ENCODE measurements at places on chromosomes 5 and 9.

GRCh38 chr5:128782446-128782845, 182.8 kb upstream of the SLC27A6 start:
- DNase-seq: peak; percentile 81

DNA sequence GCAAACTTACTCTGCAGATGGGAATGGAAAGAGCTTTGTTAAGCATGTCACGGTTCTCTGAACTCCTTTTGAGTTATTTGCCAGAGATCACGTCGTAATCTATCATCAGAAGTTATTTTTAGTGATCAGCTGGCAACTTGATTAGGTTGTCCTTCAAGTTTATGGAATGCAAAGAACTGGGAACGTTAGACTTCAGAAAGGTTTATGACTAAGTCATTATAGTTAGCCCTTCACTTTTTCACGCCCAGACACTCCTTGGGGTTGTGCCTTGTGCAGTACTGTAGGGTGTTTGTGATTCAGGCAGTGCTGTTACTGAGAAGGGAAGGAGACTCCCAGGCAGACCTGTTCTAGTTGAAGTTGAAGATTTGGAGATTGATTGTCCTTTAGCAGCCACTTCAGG, 26.8 kb upstream of the PHF2 start:
- DNase-seq: no peak

DNA sequence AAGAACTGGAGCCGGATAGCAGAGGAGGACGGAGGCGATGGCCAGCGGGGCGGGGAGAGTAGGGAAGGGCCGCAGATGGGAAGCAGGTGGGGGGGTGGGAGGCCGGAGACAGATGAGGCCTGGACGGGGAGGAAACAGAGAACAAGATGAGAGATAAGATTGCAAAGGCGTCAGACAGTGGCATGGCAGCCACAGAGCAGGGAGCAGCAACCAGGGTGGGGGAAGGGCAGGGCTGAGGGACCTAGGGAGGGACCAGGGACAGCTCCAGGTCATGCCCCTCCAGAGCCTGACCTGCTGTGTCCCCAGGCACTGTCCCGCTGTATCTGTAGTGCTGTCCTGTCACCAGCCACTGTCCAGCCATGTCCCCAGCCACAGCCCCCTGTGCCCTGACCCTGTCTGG, 49.6 kb upstream of the LMX1B start:
- DNase-seq: no peak

DNA sequence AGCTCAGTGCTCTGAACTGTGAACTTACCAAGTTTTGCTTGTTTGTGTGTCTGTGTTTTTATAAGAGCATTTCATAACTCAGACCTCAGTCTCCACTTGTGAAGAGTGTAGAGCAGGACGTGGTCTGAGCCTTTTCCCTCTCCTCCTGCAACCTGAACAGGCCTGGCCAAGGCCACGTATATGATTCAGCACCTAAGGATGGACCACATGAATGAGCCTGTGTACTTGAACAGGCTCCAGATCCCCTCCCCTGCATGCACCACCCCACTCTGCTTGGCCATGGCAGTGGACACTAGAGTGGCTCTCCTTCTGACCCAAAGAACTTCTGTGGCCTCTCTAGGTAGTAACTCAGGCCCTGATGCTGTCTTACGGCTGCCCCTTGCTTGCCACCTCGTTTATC, 125.9 kb upstream of the FSTL4 start:
- DNase-seq: no peak

DNA sequence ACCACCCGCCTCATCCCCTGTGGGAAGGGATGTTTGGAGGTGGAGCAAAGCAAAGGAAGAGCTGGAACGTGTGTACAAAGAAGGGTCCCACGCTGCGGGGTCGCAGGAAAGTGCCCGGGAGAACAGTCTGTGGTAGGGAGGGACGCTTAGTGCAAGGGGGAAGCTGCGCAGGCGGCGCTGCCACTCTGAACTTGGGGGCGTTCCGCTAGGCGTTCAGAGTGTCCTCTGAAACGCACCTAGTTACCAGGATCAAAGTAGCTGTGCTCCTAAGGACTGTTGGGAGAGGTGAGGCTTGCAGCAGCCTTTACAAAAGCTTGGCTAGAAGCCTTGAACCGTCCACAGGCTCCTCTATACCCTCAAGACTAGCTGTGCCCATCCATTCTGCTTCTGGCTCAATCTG, 29.3 kb upstream of the PDE8B start:
- no peak for DNase-seq

- DNase-seq: no peak
Measured at GRCh38 chr5:133373121-133373870, 239.0 kb downstream of the FSTL4 start.

DNA sequence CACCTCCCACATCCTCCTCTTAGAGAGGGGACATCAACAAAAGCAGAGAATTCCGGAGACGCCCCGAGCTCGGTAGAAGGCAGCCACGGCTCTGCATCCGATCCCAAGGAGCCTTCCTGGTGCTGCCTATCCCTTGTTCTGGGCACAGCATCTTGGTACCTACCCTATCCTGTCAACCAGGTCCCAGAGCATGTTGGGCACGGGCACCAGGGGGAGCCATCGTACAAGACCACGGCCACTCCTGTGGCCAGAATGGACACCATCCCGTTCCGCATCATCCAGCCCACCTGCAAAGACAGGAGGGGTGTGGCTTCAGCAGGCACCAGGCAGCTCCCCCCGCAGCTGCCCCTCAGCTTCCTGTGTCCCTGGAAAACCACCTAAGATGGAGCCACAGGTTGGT, 62.7 kb upstream of the ZNF354A start:
- DNase-seq: no peak

DNA sequence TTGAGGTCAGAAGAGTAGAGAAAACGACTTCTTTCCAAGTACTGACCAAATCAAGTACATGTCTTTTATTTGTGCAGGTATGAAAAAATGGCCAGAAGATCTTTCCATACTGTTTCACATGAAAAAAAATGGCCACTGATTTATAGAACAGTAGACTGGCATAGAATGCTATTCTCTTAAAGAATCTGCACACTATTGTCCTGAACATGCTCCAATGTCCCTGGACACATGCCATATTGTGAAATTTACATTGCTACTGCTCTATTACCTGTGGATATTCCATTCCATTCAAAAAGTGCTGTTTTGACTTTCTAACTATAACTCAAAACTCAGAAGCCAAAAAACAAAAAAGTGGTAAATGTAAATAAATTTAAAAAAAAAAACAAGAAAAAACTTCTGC, 60.6 kb downstream of the FBXL17 start:
- DNase-seq: no peak

DNA sequence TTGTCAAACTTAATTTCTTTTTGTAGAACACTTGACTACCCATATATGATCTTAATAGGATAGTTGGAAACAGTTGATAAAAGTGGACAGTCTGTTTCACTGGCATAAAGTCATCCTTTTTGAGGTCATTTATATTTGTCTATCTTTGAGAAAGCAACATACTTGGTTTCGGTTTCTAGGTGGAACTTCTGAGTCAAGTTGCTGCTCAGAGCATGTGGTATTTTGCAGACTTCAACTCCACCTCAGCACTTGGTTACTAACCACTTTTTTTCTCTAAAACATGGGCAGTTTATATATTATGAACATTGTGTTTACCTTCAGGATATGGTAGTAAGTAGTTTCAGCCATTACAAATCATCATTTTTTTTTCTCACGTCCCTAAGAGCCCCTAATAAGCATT, 1749.0 kb upstream of the C9orf72 start:
- DNase-seq: peak; percentile 41

GRCh38 chr9:132142924-132143323, 18.9 kb upstream of the NTNG2 start:
- DNase-seq: no peak

DNA sequence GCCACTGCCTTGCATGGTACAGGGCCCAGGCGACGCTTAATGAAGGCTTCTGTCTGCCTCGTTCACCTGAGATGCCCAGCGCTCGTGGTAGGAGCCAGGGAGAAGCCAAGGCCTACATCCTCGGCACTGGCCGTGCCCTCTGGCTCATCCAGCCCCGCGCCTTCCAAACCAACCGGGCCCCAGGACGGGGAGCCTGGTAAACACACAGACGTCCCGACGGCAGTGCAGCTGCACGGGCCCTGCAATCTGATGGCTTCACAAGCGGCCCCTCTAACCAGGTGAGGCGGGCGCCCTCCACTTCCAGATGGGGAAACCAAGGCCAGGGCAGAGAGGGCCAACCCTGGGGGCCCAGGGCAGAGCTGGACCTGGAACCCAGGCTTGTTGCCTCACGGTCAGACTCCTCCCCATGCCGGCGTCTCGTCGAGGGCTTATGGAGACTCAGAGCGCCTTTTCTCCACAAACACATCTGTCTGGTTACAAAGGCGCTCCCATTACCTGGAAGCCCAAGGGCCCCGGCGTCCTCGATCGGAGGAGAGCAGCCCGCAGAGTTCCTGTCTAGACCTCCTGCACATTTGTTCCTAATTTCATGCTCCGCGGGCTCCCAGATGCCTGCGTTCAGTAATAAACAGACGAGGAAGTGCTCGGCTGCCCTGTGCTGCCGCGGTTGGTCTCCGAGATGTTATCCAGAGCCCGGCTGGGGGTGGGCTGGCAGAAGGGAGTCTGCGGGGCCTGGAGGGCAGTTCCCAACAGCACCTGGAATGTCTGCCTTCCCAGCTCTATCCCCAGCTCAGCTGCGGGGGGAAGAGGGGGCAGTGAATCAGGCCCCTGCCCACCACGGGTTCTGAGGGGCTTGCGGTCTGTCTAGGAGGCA, 23.5 kb downstream of the FAM163B start:
- DNase-seq: no peak

DNA sequence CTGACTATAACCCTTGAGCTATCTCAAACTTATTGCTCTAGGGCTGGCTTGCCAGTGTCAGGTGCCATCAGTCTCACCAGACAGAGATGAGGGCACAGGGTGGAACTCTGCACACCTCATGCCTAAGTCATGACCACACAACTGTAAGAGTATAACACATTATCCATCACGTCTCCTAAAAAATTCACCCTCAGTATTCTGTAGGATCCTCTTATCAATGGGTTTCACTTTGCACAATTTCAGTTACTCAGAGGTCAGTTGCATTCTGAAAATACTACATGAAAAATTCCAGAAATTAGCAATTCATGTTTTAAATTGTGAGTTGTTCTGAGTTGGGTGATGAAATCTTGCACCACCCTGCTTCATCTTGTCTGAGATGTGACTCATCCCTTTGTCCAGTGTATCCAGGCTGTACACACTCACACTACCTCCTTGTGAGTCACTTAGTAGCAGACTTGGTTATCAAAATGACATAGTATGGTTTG, 690.9 kb upstream of the CDH18 start:
- peak; percentile 74 for DNase-seq

DNA sequence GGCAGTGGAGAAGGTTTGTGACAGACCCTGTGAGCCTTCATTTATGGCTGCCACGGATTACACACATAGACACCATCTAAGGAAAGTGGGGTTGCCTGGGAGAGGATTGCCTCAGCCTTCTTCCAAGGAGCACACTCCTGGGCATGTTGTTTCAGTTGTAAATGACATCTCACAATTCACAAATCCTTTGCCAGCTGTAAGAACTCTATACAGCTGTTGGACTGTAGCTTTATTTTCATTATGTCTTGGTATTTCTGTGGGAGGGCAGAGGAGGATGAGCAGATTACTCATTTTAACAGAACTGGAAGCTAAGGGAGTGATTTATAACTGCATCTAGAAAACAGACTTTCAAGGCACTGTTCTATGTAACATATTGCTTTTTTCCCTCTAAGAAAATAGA, 25.6 kb downstream of the MELK start:
- DNase-seq: no peak

DNA sequence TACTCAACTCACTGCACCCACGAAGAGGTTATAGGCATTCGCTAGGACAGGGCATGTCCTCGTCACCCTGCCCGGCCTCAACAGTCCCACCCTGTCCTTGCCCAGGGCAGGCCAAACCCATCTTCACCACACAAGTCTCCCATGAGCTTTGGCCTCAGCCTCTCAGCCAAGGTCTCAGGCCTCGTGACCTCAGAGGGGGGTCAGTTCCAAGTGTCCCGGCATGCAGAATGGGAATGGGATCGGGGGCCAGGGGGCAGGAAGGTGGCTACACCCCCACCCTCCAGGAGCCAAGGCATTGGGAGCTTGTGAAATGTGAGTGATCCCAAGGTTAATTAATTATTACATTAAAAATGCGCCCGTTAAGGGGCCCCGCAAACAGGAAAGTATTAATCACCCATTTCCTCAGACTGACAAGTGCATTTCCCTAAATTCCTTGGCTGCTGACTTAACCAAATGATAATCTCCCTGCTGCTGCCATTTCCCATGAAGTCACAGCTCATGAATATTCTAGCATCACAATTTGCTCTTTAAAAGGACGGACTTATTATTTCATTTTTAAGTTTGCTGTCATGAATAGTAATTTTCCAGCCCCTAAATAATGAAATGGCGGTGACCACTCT, 8.0 kb upstream of the UBAC1 start:
- no peak for DNase-seq

DNA sequence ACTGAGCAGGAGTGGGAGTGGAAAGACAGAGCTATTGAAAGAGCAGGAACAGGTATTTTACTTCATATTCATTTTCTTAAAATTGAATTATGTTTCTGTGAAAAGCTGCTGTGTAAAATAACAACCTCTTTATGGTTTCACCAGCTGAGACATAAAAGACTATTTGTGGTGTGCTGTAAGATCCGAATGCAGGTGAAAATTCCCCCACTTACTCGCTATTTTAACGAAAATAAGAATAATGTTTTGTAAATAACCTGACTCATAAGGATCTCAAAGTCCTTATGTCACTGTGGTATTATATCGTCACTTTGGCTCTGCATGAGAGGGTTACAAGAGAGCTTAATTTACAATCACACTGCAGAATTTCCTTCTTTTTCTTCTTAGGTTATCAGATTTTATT, 65.3 kb upstream of the NFIB start:
- no peak for DNase-seq

GRCh38 chr9:12289711-12290110, 403.5 kb upstream of the TYRP1 start:
- no peak for DNase-seq

DNA sequence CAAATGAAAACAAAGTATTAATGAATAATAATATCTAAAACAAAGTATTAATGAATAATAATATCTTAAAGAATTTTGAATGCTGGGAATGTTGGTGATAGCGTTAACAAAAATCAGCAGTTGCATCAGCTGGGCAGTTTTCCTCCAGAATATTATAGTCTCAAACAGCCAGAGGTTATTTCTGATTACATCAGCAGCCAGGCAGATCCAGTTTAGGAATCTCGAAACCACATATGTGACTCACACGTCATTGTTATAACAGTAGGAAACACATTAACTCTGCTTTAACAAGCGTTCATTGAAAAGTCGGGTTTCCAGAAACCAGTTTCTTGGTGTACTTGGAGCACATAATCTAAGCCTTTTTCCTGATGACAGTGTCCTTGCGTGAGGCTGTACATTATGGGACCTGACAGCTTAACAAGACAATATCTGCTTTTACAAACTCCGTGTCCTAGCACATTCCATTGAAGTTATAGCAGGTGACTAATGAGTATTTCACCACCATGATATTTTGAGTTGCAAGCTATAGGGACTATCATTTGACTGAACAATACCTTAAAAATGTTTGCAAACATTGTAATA, 559.5 kb upstream of the KLF4 start:
- DNase-seq: peak; percentile 90

GRCh38 chr9:110769667-110770066, 101.1 kb downstream of the MUSK start:
- DNase-seq: no peak
